Activated CD4-positive, alpha-beta T cell treated with anti-CD3 and anti-CD28 coated beads, Interleukin-2, amount 50 U/mL, for 24 hours (primary cell): ENCODE measurements at places on chromosomes 6 and 20.

DNA sequence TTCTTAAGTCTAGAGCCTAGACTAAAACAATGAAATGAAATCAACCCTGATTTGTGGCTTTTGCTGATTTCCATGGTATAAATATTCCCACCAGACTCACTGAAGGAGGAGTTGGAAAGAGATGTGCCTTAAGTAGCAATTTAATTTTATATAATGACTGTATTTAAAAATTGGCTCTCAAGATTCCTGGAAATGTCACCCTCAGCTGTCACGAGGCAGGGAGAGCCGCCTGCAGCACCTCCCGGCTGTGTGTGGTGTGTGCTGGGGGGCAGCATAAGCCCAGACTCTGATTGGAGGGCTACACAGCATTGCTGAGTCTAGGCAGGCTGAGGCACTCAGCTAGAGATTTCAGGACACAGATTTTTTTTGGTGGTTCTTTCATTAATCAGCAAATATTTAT lies 40.6 kb upstream of the TMEM181 start:
- no peak for DNase-seq

DNA sequence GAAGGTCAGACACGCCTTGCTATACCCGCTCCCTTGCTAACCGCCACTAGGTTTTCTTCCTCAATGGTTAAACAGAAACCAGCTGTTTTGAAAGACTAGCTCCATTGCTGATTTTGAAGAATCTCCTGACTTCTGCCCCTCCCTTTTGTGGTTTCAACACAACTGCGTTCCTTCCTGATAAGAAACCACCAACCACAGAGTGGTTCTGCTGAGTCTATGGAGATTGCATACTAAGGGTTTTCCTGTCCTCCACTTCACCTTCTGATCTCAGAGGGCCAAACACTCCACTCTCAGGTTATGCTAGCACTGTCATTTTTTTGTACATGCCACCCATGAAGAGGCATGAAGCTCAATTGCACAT lies 207.9 kb downstream of the MYLK4 start:
- no peak for DNase-seq

GRCh38 chr20:6623989-6624388 lies 143.5 kb upstream of the BMP2 start:
- DNase-seq = no peak

DNA sequence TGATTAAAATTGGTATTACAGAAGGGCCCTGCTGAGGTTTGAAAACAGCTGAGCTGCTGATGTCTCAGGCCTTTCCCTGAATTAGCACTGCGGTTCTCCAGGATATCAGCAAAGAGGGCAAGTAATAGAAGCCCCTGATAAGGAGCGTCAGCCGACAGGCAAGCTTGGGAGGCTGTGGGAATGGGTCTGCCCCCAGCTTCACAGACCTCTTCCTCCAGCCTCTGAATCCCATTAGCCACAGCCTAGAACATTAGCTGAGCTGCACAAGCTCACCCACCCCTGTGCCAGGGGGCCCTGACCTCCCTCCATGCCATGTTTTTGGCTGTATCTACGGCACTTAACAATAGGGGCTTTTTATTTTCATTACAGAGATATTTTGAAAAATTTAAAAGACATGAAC lies 59.9 kb downstream of the VAPB start:
- DNase-seq = no peak

DNA sequence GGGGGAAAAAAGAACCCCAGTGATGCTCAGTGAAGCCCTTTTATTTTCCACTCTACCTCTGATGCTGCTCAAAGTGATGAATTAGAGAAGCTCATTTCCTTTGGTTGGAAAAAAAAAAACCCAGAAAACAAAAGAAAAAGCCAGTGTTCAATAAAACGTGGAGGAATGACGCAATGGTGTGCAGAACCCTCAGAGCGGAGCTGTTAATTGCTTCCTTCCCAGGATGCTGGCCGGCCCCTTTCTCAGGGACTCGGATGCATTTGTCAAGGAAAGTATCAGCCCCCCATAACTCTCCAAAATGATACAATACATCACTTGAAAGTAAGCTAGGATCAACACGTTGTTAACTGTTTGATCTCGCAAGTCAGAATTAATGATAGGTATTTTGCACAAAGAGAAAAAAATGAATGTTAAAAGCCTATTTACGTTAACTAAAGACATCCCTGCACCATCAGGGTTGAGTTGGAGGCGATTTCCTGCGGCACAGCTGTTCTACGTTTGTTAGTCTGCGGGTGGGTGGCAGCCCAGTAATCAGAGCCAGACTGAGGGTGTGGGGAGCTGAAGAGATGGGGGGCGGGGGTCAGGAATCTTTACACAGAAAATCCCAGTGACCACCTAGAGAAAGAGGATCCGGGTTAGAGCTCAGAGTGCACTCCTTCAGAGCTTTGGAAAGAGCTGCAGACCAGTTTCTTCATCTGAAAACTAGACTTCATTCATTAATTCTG lies 132.4 kb downstream of the BMP7 start:
- DNase-seq = no peak

GRCh38 chr6:106522562-106523250 lies 106.6 kb downstream of the RTN4IP1 start:
- DNase-seq = no peak

GRCh38 chr20:35306931-35307517 lies 14.8 kb upstream of the FAM83C start:
- no peak for DNase-seq

DNA sequence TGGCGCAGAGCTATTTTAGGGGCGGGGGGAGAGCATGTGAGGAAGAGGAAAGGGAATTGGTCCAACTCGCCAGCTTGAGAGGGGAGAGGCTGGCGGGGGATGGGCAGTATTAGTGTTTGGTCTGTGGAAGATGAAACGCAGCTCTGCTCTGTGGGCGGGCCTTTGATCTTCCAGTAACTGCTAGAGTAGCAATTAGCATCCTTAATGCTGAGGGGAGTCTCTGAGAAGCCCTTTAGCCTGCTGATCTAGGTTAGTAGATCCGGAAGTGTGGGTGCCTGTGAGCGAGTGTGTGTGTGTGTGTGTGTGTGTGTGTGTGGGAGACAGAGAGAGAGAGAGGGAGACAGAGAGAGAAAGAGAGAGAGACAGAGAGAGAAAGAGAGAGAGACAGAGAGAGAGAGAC lies 117.2 kb upstream of the BACH2 start:
- peak; percentile 44 for DNase-seq

GRCh38 chr6:62152796-62153195 lies 133.2 kb downstream of the KHDRBS2 start:
- no peak for DNase-seq

DNA sequence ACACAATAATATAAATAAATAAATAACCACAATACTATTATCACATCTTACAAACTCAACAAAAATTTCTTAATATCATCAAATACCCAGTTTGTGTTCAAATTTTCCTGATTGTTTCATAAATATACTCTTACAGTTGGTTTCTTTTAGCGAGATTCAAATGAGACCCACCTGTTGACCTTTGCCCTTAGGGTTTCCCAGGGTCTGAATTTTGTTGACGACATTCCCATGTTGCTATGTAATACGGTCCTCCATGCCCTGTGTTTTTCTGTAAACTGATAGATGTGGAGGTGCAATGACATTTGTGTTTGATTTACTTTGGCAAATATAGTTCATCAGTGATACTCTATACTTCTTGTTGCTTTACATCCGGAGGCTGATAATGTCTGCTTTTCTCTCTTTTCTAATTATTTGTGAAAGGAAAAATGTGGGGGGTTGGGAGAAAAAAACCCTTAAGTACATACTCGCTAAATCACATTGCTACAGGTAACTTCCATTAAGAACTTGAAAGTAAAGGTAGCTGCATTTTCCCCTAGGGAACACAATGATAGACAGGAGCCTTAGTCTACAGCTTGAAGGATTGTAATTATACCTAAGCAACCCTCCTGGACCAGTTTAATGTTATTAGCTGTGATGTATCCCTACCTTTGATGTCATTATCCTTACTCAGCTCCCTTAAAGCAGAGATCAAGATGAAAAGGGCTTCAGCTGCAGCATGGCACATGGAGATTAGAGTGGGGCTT lies 6.6 kb downstream of the MOG start:
- DNase-seq = no peak

GRCh38 chr20:50434653-50435396 lies 75.4 kb upstream of the PTPN1 start:
- DNase-seq = no peak

- DNase-seq = no peak
Measured at GRCh38 chr6:151494235-151494935, 568 bp downstream of the CCDC170 start.

GRCh38 chr20:8406391-8406790 lies 274.3 kb downstream of the PLCB1 start:
- no peak for DNase-seq

- DNase-seq = no peak
Measured at GRCh38 chr6:156691018-156691417, 86.2 kb upstream of the ARID1B start.

DNA sequence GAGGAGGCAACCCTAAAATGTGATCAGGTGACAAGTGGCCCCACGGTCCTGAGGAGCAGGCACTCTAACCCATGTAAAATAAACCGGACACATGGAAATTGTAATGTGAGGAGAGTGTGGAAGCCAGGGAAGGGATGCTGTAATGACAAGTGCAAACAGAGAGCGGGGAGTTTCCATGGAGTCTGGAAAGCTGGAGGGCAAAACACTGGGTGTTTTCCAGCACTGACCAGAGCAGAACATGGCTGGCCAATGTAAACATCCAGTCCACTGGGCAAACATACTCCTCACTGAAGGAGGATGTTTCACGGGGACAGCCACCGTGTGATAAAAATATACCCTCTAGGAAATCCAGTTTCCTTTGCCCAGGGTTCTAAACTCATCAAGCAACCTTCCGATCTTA lies 219.0 kb upstream of the JARID2 start:
- no peak for DNase-seq

- no peak for DNase-seq
Measured at GRCh38 chr6:156427345-156427744, 349.8 kb upstream of the ARID1B start.

GRCh38 chr6:106470316-106470715 lies 109.8 kb downstream of the CRYBG1 start:
- no peak for DNase-seq

DNA sequence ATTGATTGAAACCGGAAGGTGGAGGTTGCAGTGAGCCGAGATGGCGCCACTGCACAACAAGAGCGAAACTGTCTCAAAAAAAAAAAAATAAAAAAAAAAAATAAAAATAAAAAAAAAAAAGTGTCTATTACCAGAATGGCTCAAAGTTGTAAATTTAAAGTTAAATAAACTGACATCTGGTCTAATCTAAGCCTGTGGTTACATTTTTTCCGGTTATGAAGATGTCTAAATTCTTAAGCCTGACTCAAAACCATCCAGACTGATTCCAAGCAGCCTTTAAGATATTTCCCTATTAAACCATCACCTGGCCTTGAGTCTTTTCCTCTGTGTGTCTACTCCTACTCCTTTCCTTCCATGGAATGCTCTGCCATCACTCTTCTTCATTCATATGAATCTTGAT lies 371.7 kb upstream of the RUNX2 start:
- DNase-seq = no peak

- DNase-seq = no peak
Measured at GRCh38 chr6:35370124-35370741, 27.9 kb downstream of the PPARD start.

DNA sequence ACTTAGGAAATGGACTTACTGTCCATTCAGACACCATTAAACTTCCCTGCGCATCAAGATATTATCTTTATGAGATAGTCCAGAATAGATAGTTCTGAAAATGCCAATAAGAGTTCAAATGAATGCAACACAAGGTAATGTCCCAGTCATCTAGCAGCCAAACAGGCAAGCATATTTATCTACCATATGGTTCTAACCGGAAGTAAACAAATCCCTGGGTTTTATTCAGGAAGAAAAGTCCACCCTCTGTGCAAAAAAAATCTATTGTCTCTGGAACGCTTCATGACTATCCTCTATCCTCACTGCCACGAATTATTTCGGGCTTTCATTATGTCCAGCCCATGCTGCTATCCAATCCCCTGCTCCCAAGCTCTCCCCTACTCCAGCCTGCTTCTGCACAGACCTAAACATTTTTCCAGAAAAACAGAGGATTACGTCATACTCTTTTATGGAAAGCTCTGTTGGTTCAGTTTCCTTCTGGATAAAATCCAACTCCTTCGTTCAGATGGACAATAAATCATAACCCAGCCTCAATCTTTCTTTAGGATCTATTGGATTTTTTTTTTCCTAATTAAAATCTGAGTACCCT lies 11.4 kb downstream of the PPIL6 start:
- DNase-seq = no peak

GRCh38 chr6:133502441-133503335 lies 261.5 kb downstream of the EYA4 start:
- DNase-seq = no peak

DNA sequence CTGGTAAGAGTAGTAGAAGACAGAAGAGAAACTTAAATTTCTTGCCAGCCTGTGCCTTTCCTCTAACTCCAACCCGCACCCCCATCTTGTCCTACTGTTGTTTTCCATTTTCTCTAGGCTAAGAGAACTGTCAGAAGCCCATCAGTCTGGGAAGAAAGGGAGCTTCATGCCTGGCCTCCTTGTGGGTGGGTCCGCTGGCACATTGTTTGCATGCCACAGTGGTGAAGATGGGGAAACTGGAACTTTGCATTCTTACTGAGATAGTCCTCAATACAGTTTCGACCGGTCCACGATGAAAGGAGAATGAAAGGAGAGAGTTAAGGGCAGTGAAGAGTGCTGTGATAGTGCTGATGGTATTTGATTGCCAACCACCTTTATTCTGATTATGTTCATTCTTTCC lies 103.1 kb downstream of the TCP11 start:
- no peak for DNase-seq

DNA sequence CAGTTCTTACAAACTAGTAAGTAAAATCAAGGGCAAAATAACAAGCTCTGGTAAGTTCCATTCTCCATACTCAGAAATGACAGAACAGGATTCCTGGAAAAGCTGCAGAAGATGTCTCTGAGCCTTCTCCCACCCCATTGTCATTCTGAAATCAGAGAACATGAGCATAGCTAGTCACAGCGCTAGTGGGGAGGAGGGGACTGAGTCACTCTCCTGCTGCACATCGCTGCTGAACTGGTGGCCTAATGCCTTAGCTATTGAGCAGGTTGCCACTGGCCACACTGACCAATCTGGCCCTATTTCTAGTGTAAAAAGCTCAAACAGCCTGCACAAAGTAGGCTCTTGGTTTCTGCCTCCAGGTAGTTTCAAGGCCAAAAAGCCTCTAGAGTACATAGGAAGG lies 26.1 kb upstream of the RIPPLY2 start:
- no peak for DNase-seq

GRCh38 chr6:86087954-86088353 lies 445.3 kb upstream of the SYNCRIP start:
- DNase-seq = no peak

GRCh38 chr20:16514140-16514539 lies 59.1 kb downstream of the KIF16B start:
- no peak for DNase-seq
